Fibroblast of skin of scalp (primary cell): ENCODE measurements at places on chromosomes 11 and 22.
A peak's percentile ranks its signal among the peaks of the same experiment; 100 is the strongest.

DNA sequence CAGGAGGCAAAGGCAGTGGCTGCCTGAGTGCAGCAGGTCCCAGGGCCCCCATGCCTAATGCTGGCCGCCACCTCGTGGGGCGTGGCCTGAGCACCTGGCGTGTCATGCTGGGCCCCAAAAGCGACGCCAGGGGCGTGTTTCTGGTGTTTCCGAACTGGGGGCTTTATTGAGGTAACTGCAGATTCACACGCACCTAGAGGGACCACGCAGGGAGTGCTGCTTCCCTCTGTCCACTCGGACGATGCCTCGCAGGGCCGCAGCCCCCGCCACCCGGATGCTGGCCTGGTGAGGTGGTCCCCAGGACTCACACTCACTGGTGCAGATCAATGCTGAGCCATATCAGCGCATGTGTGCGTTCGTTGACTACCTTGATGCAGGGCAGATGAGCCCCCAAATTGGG is 736.2 kb downstream of the BRD1 start:
- no peak for DNase-seq

- DNase-seq, result no peak
Measured at GRCh38 chr22:17930455-17931313, 93.7 kb downstream of the MICAL3 start.

GRCh38 chr11:100397401-100397800 is 289.7 kb upstream of the ARHGAP42 start:
- DNase-seq, result no peak

DNA sequence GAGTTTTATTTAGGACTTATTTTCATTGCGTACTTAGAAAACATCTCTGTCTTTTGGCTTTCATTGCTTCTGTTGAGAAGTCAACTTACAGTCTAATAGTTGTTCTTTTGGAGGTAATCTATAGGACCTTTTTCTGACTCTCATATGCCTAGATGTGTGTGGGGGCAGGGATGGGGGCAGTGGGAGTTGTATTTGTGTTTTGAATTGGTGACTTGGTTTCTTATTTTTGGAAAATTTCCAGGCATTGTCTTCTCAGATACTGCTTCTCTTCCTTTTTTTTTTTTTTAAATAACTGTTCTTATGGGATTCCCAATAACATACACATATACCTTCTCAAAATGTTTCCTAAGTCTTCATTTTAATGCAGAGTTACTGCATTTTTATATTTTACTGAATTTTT is 58.0 kb downstream of the FAR1 start:
- DNase-seq, result no peak

GRCh38 chr11:28384418-28384817 is 276.2 kb downstream of the METTL15 start:
- DNase-seq, result peak; percentile 99

GRCh38 chr11:9399466-9399865 is 15.0 kb downstream of the IPO7 start:
- DNase-seq, result peak; percentile 20

GRCh38 chr11:15636521-15637089 is 521.9 kb downstream of the INSC start:
- DNase-seq, result no peak

DNA sequence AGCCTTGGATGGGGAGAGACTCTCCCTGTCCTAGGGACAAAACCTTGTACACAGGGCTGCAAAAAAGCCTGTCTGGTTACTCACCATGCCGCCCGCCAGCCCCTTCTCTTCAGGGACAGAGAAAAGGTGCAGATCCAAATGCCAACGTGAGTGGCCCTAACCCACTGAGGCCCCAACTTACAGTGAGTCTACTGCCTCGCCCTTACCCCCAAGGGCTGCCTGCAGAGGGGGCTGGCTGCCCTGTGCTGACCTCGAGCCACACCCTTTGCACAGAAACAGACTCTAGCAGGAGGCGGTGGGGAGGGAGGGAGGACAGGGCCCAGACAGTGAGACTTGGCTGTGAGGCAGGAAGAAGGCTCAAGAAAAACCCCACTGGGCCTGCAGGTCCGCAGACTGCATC is 13.6 kb upstream of the CHST1 start:
- no peak for DNase-seq

DNA sequence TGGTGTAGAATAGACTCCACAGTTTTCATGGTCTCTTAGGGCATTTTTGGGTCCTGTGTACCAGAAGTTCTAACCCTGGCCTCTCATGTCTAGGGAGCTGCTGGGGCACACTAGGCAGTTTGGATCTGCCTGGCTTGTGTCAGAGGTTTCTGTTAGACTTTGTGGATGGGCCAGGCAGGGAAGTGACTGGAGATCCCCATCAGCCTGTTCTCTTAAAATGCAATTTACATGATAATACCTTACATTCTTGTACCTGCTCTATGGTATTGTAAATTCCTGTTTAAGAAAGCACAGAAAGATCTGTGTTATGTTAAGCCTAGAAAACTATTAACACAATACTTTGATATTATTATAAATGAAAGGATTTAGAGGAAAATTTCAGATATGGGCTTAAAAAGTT is 104.0 kb downstream of the ARHGAP42 start:
- DNase-seq, result no peak

DNA sequence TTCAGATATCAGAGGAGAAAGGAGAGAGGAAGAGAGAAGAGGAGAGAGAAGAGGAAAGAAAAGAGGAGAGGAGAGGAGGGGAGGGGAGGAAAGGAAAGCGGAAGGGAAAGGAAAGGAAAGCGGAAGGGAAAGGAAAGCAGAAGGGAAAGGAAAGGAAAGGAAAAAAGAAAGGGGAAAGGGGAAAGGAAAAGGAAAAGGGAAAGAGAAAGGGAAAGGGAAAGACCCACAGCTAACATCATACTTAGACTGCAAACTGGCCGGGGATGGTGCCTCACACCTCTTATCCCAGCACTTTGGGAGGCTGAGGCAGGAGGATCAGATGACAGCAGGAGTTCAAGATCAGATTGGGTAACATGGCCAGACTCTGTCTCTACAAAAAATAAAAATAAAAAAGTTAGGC is 11.4 kb downstream of the CHEK2 start:
- DNase-seq, result no peak

DNA sequence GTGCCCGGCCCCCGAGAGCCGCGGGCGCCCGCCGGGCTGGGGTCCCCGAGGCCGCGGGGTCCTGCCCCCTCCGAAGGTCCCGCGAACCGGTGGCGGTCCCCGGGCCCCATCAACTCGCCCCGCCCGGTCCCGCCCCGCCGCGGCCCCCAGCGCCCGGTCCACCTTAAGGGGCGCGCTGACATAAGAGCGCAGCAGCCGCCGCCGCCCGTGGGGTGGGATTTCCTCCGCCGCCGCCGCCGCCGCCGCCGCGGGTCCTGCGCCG is at the start of gene ZDHHC8:
Gene ZDHHC8 (plus strand): TSS at position 208 of the 262 bp plus-strand sequence. CDS start 144 bp downstream, outside the sequence.
- peak; percentile 40 for DNase-seq

- DNase-seq, result no peak
Measured at GRCh38 chr22:32542066-32542676, 67.6 kb downstream of the FBXO7 start.

- DNase-seq, result no peak
Measured at GRCh38 chr11:46738887-46739286, 19.9 kb downstream of the F2 start.

DNA sequence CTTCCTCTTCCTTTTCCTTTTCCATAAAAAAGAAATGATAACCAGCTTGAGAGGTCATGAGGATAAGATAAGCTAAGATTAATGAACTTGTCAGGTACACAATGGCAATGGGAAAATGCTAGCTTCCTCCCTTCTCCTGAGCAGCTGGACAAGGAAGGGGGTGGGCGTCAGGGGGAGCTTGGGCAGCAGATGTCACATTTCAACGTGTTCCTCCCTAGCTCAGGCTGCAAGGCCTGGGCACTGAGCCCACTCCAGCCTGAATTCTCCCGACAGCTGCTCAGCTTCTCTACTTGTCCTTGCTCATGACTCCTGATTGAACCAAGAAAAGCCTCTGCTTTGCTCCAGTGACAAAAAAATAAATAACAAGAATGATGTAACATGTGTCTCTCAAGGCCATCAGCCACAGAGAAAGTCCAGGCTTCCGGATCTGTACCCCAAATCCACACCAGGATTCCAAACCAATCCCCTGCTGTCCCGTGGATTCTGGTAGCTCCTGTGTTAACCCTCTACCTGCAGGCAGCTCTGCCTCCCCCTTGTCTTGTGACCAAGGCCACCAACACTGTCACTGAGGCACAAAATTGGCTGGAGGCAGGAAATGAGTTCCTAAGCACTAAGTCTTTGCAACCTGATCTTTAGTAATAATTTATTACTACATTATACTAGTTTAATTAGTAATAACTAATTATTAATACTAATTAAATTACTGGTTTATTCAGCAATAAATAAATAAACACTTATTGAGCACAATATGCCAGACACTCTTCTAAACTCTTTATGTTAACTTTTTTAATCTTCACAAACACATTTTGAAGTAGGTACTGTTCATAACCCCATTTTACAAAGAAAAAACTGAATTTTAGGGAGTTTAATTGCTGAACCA is 146.5 kb downstream of the CCDC34 start:
- DNase-seq, result peak; percentile 72

DNA sequence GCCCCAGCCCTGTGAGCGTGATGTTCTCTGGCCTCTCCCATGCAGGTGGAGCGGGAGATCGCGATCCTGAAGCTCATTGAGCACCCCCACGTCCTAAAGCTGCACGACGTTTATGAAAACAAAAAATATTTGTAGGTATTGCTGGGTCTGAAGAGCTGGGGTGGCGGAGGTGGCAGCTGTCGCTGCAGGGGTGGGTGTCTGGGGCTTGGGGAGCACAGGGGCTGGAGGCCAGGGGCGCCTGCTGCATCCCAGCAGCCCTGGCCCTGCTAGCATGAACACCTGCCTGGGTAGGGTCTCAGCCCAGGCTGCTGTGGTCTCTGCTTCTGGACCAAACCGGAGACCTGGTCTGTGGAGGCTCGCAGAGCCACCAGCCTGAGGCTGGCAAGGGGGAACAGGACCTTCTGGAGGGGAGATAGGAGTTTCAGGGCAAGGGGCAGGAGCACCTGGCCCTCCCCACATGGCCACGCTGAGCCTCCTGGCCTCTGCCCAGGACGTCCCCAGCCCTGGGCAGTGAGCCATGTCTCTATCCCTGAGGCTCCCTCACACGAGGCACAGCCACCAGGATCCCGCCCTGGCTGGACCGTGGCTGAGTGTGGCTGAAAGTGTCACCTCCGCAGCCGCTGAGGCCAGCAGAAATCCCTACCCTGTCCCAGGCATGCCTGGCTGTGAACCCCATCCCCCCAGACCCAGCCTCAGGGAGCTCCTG is 48.2 kb downstream of the MOB2 start:
- DNase-seq, result no peak

GRCh38 chr11:122814401-122814800 is 23.9 kb upstream of the CRTAM start:
- no peak for DNase-seq

DNA sequence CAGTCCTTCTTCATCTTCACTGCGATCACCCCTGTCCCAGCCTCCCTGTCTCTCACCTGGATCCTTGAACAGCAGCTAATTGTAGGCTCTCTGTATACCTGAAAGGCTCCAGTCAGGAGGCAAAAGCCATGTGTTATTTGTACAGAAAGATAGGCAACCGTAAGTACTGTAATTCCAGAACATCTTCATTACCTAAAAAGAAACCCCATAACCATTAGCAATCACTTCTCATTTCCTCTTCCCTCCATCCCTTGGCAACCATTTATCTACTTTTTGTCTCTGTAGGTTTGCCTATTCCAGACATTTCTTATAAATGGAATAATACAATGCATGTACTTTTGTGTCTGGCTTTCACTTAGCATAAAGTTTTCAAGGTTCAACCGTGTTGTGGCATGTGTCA is 17.8 kb downstream of the NAGA start:
- DNase-seq, result no peak

- peak; percentile 74 for DNase-seq
Measured at GRCh38 chr11:12841946-12842630, 167.0 kb upstream of the RASSF10 start.

DNA sequence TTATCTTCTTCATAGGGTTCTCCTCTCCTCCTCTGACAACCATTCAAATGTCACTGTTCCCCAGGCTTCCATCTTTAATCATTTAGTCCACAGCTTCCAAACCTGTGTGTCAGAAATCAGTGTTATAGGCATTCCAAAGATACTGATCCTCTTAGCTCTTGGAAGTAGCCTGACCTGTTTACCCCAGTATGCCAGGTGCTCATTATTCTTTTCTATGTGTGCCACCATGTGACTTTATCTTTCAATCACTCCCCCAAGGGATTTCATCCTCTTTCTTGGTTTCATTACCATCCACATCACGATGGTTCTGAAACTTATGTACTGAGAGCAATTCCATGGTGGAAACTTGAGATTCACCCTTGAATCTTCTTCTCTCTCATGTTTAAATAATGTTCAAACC is 7.6 kb downstream of the POU2AF2 start:
- DNase-seq, result no peak

DNA sequence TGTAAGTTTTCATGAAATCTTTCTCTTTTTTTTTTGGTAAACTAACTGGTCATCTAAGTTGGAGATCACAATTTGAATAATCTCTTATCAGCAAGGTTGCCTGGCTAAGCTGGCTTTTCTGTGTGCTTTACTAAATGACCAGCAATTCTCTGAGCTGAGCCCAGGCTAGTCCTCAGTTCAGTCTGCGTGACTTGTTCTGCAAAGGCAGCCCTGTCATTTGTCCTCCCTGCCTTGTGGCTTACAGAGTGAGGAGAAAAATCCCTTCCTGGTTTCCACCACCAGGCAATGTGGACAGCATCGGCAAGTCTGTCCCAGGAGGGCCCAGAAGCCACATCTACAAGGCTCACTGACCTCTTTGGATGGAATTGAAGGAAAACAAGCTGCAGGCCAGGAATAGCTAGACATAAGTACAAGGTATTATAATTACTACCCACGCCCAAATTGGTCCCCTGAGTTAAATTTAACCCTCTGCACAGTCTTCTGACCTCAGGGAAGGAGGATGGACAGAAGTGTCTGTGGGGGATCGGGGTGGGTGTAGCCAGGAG is 108.6 kb downstream of the SCN3B start:
- DNase-seq, result no peak

GRCh38 chr22:50436015-50436830 is 38.6 kb downstream of the SBF1 start:
- no peak for DNase-seq

DNA sequence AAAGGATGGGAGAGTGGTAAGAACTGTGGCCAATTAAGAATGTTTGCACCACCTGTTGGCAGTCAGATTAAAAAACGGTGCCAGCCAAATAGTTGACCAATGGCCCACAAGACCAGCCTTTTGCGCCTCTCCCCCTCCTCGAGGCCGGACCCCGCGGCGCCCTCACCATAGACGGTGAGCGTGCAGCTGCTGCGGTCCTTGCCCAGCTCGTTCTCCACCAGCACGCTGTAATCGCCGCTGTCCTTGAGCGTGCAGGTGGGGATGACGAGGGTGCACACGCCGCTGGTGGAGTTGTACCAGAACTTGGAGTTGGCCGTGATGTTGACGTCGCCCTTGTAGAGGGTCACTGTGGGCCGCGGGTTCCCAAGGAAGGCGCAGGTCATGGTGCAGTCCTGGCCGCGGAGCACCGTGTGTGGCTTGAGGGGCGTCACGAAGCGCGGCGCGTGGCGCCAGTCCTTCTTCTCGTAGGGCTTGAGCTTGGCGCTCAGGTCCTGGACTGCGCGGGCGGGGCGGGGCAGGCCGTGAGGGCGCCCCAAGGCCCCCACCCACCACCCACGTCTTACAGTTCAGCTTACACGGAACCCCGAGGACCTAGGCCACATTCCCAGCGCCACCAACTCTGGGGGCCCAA is 7.2 kb downstream of the TMEM86A start:
- no peak for DNase-seq

- DNase-seq, result no peak
Measured at GRCh38 chr11:62860835-62861563, 19.7 kb upstream of the SLC3A2 start.

- no peak for DNase-seq
Measured at GRCh38 chr11:63489879-63490278, 1.1 kb downstream of the PLAAT5 start.

GRCh38 chr11:35459489-35459888 is 40.1 kb upstream of the SLC1A2 start:
- no peak for DNase-seq

- DNase-seq, result no peak
Measured at GRCh38 chr11:90202342-90202741, 20.5 kb downstream of the CHORDC1 start.
